Stimulated activated CD4-positive, alpha-beta T cell treated with anti-CD3 and anti-CD28 coated beads, Interleukin-1b, Interleukin-23, amount 100 ng/mL, for 1 hour (primary cell): ENCODE measurements at places on chromosomes 11 and 22.
A peak's percentile ranks its signal among the peaks of the same experiment; 100 is the strongest.

- no peak for DNase-seq
Measured at GRCh38 chr11:5620651-5621521, 3.9 kb upstream of the TRIM34 start.

- DNase-seq: no peak
Measured at GRCh38 chr22:39524089-39524752, 3.9 kb downstream of the ATF4 start.

DNA sequence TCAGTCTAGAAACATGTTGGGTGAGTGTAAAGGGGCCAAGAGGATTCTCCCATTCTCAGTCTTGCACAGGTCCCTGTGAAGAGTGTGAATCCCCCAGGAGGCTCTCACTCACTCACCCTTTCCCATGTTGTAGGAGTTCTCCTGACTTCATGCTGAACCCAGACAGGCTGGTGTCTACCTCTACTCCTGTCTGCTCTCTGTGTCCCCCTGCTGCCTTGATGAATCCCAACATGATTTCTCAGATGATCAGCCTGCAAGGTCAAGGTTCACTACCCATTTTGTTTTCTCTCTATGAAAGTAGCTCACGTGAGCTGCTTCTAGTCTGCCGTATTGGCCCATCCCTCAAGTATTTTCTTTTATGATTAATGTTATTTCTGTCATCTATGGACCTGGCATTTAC, 500.6 kb downstream of the ETS1 start:
- DNase-seq: no peak

- DNase-seq: no peak
Measured at GRCh38 chr11:113179181-113179704, 135.1 kb upstream of the TTC12 start.

GRCh38 chr11:6362873-6363678, 27.2 kb upstream of the SMPD1 start:
- DNase-seq: peak; percentile 17

GRCh38 chr22:37330200-37331033, 48.1 kb downstream of the CYTH4 start:
- no peak for DNase-seq

- no peak for DNase-seq
Measured at GRCh38 chr11:115219376-115219775, 284.8 kb downstream of the CADM1 start.

- no peak for DNase-seq
Measured at GRCh38 chr11:134339756-134340155, 8.0 kb downstream of the GLB1L2 start.

DNA sequence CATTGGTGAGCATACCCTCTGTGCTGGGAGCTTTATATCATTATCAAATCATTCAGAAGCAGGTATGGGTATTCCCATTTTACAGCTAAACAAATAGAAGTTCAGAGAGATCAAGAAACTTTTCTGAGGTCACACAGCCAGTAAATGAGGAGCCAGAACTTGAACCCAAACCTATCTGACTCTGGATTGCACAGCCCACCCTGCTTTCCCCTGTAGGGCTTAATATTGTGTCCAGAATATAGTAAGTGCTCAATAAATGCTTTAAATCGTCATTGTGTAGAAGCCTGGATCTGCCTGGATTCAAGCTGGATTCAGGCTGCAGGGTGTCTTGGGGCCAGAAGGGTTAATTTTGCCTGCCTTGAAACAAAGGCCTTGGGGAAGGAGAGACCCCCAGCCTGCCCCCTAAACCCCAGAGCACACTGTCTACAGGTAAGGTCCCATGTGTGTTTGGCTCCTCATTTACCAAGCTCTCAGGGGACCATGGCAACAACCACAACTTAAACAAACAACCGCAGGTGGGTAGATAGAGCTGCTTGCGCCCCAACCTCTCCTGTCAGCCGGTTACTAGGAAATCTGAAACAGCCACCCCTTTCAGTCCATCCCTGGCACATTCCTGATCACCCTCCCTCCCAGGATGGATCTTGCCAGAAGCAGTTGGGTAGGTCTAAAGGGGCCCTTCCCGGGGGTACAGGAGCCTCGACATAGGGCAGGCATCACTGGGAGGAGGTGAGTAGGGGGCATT, 3.0 kb upstream of the SEC14L3 start:
- no peak for DNase-seq

DNA sequence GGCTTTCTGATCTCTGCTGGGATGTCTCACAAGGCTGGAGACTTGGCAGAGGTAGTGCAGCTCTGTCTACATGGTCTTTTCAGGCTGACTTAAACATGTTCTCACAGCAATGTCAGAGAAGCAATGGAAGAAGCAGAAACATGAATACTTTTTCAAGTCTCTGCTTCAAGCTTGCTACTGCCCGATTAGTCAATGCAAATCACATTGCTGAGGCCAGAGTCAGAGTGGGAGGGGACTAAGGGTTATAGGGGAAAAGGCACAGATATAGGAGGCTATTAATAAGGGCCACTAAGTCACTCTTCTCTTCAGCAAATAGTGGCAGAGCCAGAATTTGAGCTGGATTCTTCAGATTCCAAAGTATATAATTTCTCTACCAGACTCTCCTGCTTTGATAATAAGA, 390.5 kb downstream of the TMEM135 start:
- no peak for DNase-seq

GRCh38 chr11:64586366-64586765, 4.7 kb upstream of the SLC22A12 start:
- DNase-seq: no peak

DNA sequence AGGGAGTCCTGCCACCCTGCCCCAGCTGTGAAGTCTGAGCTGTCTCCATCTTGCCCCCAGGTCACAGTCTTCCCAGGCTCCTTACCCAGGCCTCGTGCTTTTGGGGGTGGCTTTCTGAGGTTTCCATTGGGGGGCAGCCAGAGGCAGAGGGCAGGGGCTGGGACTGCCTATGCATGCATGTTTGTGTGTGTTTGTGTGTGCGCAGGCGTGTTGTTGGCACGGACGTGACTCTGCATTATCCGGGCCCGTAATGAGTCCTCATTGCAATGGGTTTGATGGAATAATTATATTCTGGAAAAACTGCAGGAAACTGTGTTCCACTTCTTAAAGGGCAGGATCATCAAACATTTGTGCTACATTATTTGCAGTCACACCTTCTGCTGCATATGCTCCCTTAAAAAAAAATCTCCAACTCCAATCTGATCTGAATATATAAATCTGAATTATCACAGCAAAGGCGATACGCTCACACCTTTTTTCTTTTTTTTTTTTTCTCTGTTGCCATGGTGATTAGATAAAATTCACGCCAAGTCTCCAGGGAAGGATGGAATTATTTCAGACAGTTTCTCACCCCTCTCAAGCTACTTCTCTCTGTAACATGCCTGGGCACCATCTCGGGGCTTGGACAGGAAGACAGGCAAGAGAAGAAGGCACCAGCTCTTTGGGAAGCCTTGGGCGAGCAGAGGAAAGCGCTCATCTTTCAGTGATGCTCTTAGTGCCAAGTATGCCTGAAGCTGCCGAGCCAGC, 45.9 kb downstream of the DSCAML1 start:
- no peak for DNase-seq

GRCh38 chr11:109619498-109619897, 197.5 kb downstream of the C11orf87 start:
- DNase-seq: no peak

GRCh38 chr22:27581688-27582087, 219.9 kb downstream of the MN1 start:
- DNase-seq: no peak

DNA sequence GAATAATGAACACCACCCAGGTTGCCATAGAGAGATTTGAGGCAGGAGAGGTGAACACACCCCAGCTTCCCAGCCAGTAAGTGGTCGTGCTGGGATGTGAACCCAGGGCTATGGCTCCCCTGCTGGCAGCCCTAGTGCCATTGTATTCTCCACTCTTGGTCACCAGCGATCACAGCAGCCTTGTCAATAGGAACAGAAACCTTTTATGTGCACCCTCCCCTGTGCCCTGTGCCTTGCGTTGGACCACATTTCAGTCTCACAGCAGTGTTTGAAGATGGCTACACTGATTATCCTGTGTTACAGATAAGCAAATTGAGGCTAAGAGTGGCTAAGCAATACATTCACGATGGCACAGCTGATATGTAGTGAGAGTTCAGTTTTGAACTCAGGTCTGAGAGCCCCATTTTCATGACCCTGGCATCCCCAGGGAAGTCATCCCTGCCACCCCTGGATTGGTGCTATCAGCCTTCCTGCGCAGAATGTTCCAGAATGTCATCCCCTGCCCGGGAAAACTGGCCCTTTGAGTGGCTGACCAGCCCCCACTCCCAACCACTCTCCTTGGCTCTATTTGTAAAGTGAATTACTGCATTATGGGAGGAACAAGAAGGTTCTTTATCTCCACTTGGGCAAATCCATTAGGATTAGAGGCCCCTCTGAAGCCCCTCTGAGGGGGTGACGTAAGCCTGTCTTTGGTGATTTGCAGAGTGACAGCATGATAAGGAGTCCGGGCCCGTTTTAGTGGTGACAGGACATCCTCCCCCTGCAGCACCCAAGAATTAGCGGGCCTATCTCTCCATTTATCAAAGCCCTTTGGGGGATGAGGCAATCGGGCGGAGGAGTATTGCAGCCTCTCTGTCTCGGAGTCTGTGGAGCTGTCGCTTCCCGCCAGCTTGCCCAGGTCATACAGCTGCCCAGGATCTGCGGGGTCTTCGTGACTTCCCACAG, 30.9 kb downstream of the SMIM38 start:
- DNase-seq: no peak

DNA sequence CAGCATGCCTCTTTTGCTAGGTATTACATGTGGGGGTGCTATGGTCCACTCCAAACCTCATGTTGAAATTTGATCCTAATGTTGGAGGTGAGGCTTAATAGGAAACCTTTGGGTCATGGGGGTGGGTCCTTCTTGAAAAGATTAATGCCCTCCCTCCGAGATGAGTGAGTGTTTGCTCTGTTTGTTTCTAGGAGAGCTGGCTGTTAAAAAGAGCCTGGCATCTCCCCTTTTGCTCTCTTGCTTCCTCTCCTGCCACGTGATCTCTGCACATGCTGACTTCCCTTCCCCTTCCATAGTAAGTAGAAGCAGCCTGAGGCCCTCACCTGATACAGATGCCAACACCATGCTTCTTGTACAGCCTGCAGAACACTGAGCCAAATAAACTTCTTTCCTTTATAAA, 104.5 kb downstream of the FAT3 start:
- no peak for DNase-seq

- DNase-seq: no peak
Measured at GRCh38 chr22:27489178-27489675, 312.3 kb downstream of the MN1 start.

GRCh38 chr22:41367680-41368542, 13.8 kb upstream of the TEF start:
- no peak for DNase-seq

- DNase-seq: no peak
Measured at GRCh38 chr11:123228496-123229163, 33.6 kb upstream of the CLMP start.

GRCh38 chr22:46079861-46080821, 70.2 kb upstream of the PPARA start:
- no peak for DNase-seq

GRCh38 chr22:41957941-41958556, 6.1 kb downstream of the SMIM45 start:
- DNase-seq: no peak
